ENCODE measurements at places on chromosomes 12 and 14.

DNA sequence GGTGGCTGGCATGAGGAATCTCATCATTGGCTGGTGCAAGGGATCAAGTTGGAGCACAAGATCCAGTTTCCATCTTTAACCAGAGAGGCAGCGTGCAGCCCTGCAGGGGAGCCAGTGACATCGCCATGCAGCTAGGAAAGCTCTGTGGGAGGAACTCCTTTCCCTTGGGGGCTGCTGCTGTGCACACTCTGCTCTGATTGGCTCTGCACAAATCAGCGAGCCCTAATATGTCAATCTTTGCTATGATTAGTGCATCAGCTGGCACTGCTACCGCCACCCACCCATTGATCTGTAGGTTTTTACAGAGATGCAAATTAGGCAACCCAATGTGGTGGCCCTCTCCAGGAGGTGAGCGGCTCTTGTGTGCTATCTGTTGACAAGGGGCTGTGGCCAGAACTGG lies 262.6 kb downstream of the PCNX1 start:
- DNase-seq: no peak

GRCh38 chr14:93940437-93940836 lies 13.3 kb downstream of the FAM181A start:
- DNase-seq: no peak

DNA sequence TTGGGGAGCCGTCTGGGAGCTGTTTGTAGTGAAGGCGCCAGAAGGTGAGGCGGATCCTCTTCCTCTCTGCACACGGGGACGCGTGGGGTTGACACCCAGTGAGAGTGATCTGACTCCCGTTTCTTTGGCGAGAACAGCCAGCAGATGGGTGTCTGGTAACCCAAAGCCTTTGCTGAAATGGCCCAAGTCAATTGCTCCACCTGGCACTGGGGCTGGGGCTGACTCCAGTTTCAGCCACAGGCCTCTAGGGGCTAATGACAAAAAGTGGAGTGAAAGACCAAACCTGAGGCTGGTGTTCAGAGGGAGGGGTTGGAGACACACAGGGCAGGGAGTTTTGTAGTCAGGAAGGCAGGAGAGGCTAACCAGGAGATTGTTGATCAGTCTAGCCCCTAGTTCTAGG lies 87.0 kb downstream of the FRMD6 start:
- DNase-seq: no peak

GRCh38 chr12:15268927-15269552 lies 47.8 kb upstream of the RERG start:
- peak; percentile 64 for DNase-seq

DNA sequence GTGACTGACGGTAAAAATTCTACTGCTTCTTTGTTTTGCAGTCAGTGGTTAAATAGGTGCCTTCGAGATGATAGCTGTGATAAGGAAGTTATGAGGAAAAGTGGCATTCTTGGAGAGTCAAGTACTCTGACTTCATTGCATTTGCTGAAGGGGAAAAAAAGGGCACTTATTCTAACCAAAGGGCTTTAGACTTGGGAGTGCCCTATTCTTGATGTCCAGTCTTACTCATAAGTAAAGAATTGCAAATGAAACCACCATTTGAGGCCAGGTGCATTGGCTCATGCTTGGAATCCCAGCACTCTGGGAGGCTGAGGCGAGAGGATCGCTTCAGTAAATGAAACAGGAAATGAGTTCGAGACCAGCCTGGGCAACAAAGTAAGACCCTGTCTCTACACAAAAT lies 40.3 kb downstream of the BRAP start:
- no peak for DNase-seq

GRCh38 chr12:3259973-3260372 lies 182.8 kb downstream of the TSPAN9 start:
- DNase-seq: no peak

GRCh38 chr14:33525626-33526025 lies 425.2 kb downstream of the EGLN3 start:
- no peak for DNase-seq

DNA sequence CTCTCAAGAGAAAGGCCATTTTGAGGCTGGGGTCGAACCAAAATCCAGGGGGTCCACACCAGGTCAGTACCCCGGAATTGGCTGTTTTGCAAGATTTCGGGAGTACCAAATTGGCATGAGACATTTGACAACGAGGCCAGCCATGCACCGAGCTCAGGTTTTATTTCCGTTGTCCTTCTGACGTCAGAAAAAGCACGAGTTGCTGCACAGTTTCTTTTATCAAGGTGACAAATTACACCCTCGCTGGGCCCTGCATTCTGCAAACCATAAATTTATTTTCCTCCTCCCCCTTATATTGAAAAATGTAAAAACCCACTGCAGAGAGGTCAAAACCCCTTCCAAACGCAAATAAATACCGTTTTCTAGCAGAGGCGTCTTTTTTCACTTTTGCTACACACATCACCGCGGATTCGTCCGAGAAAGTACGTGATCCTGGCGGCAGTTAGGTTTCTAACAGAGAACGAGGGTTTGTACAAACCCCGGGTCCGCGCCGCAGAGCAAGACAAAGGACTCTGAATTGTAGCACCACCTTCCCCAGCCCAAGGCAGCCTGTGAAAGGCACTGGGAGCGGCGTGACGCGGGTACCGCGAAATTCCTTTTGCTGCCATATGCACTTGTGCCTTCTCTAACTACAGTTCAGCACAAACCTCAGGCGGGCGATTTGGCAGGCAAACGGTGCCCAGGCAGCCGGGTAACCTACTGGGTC lies 1.8 kb downstream of the SLC38A1 start:
- DNase-seq: peak; percentile 51

DNA sequence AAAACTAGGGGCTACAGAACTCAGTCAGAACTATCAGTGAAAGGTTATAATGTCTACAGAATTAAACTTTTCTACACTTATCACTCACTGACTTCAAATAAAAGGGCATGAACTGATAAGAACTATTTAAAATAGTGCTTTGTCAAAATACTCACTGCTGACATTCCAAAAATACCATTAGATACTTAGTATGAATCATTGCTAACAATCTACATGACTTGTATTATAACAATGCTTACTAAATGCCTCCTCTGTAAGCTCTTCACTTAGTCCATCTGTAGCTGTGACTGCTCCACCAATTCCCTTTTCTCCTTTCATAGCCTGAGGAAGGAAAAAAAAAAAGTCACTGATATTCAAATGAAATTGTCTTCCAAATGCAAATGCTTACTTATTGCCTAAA lies 17.0 kb downstream of the NFYB start:
- DNase-seq: no peak

DNA sequence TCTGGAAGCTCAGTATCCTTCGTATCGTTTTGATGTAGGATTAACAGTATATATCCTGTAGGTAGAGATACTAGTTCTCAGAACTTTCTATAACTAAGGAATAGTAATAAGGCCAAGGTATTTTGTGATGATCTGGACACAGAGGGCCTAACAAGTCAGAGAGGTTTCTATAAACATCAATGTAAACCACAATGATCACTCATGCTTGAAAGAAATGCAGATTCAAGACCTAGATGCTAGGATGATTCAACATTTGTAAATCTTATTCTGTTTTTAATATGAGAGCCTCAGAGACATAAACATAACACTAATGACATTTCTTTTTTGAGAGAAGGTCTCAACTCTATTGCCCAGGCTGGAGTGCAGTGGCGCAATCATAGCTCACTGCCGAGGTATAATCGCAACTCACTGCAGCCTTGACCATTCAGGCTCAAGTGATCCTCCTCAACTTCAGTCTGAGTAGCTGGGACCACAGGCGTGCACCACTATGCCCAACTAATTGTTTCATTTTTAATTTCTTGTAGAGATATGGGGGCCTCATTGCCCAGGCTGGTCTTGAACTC lies 16.2 kb downstream of the SUPT16H start:
- DNase-seq: no peak

DNA sequence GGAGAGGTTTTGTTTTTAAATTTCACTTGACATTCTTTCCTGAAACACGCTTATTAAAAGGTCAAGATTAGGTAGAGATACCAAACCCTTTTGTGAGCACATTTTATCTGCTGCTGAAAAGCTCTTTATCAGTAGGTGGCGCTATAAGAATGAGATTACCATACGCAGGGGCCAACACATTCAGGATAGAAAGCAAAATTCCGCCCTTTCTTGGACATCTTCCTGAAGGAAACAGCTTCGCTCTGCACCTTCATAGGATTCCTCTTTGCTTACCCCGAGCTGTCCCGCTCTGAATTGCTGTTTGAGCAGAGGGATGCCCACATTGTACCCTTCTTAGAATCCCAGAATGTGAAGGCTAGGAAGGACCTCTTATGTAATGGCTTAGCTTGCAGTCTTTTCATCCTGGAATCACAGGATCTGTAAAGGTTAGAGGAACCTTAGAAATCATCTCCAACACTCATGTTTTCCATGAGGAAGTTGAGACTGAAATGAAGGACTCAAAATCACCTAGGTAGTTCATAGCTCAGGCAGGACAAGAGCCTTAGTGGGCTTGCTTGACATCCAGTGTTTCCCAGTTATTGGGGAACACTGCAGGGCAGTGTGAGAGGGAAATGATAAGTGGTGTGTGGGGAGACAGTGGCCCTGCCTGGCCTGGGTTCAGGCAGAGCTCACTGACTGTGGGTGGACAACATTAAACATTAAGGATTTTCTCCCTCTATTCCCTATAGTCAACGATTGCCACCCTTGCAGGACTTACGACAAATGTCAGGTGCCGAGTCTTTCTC lies 38.7 kb upstream of the CRY1 start:
- DNase-seq: peak; percentile 44

DNA sequence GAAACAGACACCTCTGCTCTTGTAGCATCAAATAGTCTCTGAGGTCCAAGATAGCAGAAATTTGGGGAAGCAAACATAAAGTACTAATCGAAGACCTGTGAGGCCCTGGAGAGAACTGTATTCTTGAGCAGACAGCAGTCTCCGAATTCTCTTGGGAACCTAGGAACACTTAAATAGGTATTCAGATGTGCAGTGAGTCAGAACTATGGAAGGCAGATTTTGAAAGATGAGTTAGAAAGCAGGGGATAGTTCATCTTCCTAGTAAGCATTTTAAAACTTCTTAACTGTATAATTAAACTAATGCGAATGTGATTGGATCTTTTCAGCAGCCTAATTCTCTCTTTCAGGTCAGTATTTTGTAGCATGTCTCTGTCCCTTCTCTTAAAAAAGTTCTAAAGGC lies 30.6 kb downstream of the NAA30 start:
- DNase-seq: no peak

DNA sequence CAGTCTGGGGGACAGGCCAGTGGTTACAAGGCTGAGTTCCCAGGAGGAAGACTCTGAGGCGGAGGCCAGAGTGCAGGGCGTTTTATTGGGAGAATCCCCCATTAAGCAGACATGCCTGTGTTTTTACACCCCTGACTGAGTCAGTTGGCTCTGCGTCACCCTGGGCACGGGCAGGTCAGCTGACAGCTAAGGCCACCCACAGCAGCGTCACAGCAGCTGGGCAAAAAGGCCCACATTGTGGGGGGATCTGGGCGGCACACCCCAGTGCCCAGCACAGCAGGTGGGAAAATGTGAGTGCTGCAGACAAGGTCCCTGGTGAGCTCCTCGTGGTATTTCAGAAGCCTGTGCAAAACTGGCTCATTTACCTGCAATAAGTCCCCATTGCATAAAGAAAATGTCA lies 184.7 kb downstream of the AACS start:
- DNase-seq: no peak

DNA sequence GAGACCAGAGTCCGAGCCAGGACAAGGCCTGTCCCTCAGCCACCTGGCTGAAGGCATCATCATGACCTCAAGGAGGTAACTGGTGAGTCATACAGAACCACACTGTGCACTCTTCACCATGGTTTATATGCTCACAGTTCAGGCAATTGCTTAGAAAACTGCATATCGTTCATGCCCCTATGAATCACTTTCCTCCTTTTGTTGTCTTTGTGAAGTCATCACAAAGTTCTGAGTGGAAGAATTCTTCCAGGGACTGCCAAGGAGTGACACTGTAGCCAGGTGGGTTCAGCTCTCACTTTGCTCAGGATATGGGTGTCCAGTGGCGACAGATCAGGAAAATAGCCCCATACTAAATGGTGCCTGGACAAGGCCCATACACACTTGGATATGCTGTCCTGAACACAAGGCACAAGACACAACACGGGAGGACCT lies 92.5 kb downstream of the DPF3 start:
- DNase-seq: no peak

DNA sequence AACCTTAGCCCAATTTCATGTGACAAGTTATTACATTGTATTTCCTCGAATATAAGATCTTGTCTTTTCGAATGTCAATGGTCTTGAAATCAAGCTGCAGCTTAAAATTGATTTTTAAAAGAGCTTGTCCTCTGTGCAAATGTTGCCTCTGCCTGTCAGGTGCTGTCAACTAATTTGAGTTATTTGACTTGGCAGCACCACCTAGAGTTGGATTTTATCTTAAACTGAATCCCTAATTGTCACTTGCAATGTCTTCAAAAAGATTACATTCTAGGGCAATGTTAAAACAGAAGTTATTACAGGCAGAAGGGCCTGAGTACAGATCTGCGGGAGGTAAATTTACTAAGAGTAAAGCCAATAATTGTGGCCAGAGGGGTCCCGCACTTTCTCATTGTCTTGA lies 26.2 kb upstream of the TUNAR start:
- no peak for DNase-seq

GRCh38 chr14:38808734-38809455 lies 294.1 kb downstream of the SEC23A start:
- DNase-seq: no peak

- DNase-seq: no peak
Measured at GRCh38 chr12:9702255-9702654, 30.6 kb downstream of the CLECL1 start.

DNA sequence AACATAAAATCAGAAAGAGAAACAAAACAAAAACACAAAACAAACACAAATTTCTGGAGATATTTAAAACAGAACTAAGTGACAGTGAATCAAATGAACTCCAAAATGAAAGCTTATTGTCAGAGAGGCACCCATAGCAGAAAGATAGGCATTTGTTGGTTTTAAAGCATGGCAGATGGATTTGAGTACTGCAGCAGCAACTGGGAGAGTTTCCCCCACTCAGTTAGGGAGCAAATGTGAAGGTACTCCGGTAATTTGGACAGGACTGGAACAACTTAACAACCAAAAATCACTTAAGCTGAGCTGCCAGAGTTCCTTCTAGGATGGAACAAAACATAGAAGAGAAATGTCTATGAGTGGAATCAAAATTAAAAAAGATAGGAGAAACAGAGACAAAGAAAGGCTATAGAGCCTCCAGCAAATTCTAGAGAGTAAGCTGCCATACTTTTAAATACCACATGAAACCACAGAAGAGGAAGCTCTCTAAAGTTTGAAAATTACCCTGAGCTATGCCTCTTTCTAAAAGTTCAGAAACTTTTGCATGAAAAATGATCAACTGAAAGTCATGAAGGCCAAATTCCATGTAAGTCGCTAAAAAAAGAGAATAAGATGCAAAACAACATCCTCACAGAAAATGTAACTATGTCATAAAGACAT lies 1248.3 kb upstream of the USP15 start:
- no peak for DNase-seq

- DNase-seq: no peak
Measured at GRCh38 chr14:68580671-68581070, 212.2 kb downstream of the ZFP36L1 start.

DNA sequence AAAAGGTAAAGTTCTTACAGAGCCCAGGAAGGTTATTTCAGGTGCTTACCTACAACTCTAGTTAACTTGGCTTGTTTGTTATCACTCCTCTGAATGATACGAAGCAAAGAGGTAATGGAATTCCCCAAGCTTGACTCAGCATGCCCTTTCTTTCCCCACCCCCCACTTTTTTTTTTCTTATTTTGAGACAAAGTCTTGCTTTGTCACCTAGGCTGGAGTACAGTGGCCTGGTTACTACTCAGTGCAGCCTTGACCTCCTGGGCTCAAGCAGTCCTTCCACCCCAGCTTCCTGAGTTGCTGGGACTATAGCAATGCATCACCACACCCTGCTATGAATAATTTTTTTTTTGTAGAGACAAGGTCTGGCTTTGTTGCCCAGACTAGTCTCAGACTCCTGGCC lies 17.1 kb upstream of the YBX3 start:
- no peak for DNase-seq

All from GM13976 (cell line).